Hindlimb muscle (tissue), 1 donor: ENCODE measurements at places on chromosomes 1 and 21. TPM values are rescaled to one million over a fixed set of nuclear protein-coding genes. Genes with fewer than 3 reads are reported as not detected.

GRCh38 chr1:169027607-169028320, 78.7 kb upstream of the ATP1B1 start:
- no peak for DNase-seq

GRCh38 chr1:197400522-197400902, 132.5 kb downstream of the CRB1 start:
- no peak for DNase-seq

RAVER2 gene
- 19.6 TPM for polyA plus RNA-seq

DNA sequence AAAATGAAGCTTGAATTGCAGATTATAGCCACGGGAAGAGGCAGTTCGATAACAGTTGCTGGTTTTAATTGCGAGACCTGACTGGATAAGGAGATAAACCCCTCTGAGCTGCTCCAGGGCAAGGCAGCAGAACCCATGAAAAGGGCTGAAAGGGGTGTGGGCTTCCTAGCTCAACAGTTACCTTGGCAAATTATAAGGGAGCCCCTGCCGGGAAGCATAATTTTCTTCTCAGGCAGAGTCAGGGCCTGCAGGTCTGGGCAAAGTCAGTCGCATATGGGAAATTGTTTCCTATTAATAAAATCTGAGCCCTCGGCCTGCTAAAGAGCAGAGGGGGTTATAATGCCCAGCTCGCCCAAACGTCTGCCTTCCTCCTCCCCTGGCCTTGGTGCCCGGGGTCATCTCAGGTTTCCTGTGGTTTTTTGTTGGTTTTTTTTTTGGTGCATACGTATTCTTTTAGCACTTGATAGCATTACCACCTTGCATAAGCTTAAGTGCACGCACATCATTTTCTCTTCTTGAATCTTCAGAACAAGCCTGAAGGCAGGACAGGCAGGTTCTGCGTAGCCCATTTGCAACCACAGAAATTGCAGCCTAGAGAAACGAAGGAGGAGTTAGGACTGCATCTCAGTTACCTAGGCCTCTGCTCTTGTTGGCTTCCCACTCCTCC, 33.9 kb upstream of the SELENON start:
- no peak for DNase-seq

KIAA0040 gene
- 16.1 TPM for polyA plus RNA-seq

DNA sequence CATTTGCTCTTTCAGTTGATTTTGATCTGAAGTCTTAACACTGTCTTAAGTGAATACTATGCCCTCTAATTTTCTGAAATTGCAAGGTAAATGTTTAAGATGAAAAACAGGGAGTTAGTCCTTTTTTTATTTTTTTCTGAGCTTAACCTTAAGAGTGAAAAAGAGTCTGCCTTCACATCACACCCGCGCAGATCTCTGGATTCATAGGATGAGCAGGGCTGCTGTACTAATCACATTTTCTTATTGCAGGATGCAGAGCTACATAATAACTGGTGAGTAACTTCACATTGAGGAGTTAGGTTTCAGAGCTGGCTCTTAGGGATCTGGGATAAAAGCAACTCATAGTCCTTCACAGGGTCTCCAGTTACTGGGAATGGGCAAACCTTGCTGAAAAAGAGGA, 188.7 kb upstream of the ATP1B1 start:
- DNase-seq = peak; percentile 23

DNA sequence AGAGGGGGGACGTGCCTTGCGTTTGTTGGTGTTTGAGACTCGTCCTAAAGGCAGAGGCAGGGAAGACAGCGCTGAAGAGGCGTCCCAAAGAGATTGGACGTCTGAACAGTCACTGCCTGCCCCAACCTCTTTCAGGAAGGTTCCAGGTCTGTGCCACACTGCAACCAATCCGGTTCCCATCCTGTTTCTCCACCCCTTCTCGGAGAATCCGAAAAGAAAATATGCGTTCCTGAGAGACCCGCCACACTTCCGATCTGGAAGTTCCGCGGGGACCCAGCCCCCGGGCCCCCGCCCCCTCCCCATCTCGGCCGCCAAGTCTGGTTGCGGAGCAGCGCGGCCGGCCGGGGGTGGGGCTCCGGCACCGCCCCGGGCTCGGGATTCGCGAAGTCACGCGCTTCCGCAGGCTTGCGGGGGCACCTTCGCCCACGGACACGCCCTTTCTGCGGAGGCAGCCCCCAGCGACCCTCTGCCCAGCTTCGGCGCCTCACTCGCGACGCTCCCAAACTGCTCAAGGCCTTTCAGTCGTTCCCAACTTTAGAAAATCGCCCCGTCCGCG, 124.5 kb upstream of the DPYD start:
- no peak for DNase-seq

GRCh38 chr1:211485480-211485857, 6.5 kb downstream of the RD3 start:
- no peak for DNase-seq

LRP8 gene
- 6.1 TPM for polyA plus RNA-seq

SRM gene
- polyA plus RNA-seq = 71.9 TPM

DNA sequence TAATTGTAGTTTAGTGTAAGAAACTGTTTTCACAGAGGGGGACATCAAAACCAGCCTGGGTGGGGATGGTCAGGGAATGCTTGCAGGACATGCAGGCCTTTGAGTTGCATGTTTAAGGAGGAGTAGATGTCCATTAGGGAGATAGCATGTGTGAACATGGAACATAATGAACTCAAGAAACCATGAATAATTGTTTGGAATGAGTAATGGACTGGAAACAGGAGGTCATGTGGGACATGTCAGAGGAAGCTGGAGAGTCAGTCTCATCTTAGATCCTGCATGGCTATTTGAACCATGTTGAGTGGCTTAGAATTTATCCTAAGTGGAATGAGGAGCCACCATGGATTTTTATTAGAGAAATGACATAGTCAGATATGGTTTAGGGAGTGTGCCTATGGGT, 86.4 kb downstream of the RPE65 start:
- DNase-seq = no peak

DNA sequence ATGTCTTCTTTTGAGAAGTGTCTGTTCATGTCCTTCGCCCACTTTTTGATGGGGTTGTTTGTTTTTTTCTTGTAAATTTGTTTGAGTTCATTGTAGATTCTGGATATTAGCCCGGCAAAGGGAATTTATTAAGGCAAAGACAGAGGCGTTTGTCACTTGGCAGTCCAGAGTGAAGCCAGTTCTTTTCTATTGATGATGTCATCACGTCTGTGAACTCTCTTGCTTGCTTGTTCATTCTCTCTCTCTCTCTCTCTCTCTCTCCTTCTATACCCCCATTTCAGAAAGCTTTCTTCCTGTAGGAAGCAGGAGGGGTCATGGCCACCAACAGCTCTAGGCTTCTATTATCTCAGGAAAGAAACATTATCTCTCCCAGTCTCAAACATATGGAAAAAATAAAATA, 291.3 kb downstream of the OMA1 start:
- no peak for DNase-seq

GRCh38 chr1:26597629-26598039, 68.1 kb downstream of the RPS6KA1 start:
- peak; percentile 42 for DNase-seq

DNA sequence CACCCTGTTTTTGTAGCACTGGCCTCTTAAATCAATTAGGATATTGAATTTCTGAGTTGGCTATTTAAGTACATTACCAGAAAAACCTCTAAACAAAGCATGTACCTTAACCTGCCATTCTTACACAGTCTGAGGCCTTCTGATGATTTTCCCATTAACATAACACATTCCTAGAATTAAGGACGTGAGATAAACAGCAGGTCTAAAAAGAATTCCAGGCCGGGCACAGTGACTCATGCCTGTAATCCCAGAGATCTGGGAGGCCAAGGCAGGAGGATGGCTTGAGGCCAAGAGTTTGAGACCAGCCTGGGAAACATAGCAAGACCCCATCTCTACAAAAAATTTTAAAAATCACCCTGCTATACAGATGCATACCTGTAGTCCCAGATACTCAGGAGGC, 18.0 kb upstream of the LRRC8D start:
- no peak for DNase-seq

- DNase-seq = no peak
Observed at GRCh38 chr1:37399205-37399604, 75.2 kb upstream of the ZC3H12A start.

DNA sequence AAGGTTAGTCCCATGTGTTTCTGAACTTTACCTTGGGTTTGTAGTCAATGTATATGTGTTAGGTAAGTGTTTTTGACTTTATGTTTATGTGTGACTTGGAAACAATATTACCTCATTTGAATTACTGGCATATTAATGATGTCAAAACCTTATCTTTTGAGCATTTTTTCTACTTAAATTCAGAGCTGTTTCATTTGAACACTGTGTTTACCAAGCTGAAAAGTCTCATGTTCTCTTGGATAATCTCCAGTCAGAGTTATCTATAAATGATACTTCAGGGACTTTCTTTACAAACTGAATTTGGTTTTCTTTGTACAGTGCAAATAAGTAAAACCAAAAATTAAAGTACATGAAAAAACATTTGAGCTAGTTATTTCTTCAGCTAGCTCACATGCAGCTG, 30.0 kb downstream of the ADAMTS1 start:
- no peak for DNase-seq

CLEC20A gene
- not detected for polyA plus RNA-seq

PRRX1 gene
- polyA plus RNA-seq = 179 TPM

CSMD2 gene
- 0.46 TPM for polyA plus RNA-seq

- peak; percentile 45 for DNase-seq
Observed at GRCh38 chr1:29675481-29676263, 439.4 kb downstream of the PTPRU start.

TTLL7 gene
- polyA plus RNA-seq = 26.6 TPM

DNA sequence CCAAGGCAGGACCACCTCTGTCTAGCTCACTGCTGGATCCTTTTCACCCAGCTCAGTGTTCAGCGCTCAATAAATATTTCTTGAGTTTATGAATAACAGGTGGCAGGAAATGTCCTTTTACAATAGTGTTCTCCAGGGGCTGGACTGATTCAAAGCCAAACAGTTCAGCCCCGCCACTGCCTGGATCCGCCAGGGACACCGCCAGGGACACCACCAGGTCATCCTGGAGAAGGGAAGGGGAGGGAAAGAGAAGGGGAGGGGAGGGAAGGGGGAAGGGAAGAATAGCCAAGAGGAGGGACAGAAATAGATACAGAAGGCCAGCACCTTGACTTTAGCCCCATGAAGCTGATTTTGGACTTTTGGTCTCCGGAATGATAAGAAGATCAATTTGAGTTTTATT, 255.6 kb downstream of the GRIK3 start:
- no peak for DNase-seq
